Fibroblast of skin of left quadriceps (primary cell): ENCODE measurements at places on chromosomes 1 and 21.

DNA sequence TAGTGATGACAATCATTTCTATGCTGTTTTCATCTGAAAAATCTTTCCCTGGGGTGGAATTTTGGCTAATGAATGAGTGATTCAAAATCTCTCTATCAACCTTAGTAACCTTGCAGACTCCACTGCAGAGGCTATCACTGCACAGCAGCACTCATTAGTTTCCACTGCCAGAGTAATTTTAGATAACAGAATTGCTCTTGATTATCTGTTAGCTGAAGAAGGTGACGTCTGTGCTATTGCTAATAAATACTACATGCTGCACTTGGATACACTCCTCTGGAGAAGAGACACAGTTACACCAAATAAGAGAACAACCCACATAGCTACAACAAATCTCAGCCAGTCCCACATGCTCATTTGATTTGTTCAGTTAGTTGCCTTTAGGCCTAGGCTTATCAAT lies 1348.4 kb downstream of the NCAM2 start:
- DNase-seq = no peak

- DNase-seq = no peak
These were observed 148.1 kb upstream of the UBE2U start for GRCh38 chr1:64055310-64055709.

- DNase-seq = peak; percentile 85
These were observed 142.0 kb upstream of the ZNHIT6 start for GRCh38 chr1:85850238-85850637.

DNA sequence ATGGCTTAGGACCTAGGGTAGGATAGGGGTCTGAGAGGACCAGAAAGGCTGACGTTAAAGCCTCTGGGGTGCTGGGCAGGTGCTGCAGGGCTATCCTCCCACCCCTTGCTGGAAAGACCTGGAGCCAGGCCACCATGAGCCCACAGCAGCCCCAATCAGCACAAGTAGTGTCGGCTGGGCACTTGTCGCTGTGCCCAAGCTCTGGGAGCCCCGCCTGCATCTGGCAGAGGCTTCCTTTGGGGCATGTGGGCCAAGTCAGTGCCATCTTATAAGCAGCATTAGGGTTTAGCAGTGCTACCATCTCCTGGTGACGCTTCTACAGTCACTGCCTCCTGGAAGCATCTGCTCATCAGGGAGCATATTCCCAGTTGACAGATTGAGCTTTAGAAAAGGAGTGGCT lies 31.3 kb downstream of the MAN1C1 start:
- no peak for DNase-seq

- no peak for DNase-seq
These were observed 40.1 kb downstream of the TMED5 start for GRCh38 chr1:93140106-93140505.
